ENCODE measurements at places on chromosomes 12 and 14. TPM values are rescaled to one million over a fixed set of nuclear protein-coding genes. Genes with fewer than 3 reads are reported as not detected.

DNA sequence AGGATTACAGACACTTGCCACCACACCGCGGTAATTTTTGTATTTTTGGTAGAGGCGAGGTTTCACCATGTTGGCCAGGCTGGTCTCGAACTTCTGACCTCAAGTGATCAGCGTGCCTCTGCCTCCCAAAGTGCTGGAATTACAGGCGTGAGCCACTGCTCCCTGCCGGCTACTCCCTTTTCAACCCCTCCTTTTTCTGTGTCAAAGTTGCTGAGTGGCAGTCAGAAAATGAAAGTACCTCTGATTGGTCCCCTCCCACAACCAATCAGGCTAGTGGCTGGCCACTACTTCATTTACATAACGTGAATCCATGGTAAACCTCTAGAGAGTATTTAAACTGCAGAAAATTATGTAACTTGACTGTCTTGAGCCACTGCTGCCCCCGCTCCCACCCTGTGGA, 5.9 kb downstream of the RESF1 start:
- H3K4me1 ChIP-seq, result peaks cover 10% of the 10 kb centered on the region
- no peak for DNase-seq
- H3K4me3 ChIP-seq, result no peak overlapping the region

DNA sequence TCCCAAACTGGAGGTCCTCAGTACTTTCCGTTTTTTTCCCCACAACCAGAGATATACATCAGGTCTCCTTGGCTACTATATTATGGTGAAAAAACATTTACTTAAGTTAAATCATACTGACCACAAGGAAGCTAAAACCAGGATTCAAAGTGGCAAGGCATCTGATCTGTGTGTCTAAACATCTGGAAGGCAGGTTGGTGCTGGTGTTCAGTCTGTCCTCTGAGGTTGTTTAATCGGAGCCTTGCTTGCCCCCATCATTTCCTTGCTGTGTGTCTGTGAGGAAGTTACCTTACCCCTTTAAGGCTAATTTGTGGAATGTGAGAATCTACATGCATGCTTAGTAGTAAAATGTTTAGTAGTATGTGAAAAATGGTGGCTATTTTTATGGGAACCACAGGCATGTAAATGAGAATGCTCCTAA, 75.6 kb downstream of the GALNT4 start:
- no peak overlapping the region for H3K27ac ChIP-seq
- H3K36me3 ChIP-seq, result no peaks in the 10 kb centered on the region
- no peak for DNase-seq
- H3K27me3 ChIP-seq, result no peaks in the 10 kb centered on the region

DNA sequence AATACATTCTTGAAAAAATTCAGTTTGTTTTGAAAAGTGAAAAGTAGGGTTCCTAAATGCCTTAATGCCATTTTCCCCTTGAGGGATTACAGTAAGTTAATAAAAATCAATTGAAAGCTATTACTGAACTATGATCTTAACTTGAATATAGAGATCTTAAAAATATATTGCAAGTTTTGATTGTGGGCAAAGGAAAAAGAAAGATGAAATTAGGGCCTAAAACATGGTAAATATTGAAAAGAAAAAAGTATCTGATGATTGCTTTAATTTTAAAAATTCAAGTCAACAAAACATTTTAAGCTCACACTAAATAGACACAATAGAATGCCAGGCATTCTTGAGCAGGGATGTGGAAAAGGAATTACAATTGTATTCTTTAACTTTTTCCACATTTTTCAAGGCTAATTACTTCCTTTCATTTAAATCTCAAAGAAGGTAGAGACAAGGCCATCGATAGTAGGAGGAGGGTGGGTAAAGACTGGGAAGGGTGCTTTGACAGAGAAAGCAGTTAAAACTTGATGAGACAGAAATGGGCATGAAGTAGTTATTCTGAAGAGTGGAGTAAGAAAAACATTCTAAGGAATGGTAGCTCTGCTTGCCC, 294.4 kb downstream of the NELL2 start:
- H3K4me1 ChIP-seq, result no peaks in the 10 kb centered on the region
- no peaks in the 10 kb centered on the region for H3K36me3 ChIP-seq
- no peak overlapping the region for H3K4me3 ChIP-seq
- H3K27ac ChIP-seq, result no peak overlapping the region
- no peaks in the 10 kb centered on the region for H3K27me3 ChIP-seq
- DNase-seq, result no peak

GRCh38 chr14:100078997-100079725, 13.9 kb downstream of the EVL start:
- H3K27ac ChIP-seq, result no peak overlapping the region
- no peak for DNase-seq
- no peaks in the 10 kb centered on the region for H3K4me1 ChIP-seq
- no peaks in the 10 kb centered on the region for H3K36me3 ChIP-seq

GRCh38 chr12:83214185-83214584, 527.5 kb downstream of the TMTC2 start:
- H3K27me3 ChIP-seq, result no peaks in the 10 kb centered on the region
- DNase-seq, result no peak
- H3K36me3 ChIP-seq, result no peaks in the 10 kb centered on the region
- no peaks in the 10 kb centered on the region for H3K4me1 ChIP-seq

Gene ARHGEF40
- total RNA-seq, result 25.3 TPM

Gene POU6F1
- 8.4 TPM for total RNA-seq

Gene SLC6A12
- total RNA-seq, result not detected

Gene TEAD4
- total RNA-seq, result 3.2 TPM
